ENCODE measurements at places on chromosomes 3 and 15.

DNA sequence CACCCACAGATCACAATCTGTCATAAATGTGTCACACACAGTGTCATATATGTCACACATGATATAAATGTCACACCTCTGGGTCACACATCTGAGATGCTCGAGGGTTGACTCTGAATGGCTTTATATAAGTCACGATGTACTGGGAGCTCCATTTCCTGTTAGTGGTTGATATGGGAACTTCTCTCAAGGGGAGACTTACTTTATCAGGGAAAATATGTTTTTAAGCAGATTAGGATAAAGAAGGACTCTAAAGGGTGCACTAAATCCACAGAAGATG, 83.9 kb upstream of the MEF2A start:
- no peak for DNase-seq

DNA sequence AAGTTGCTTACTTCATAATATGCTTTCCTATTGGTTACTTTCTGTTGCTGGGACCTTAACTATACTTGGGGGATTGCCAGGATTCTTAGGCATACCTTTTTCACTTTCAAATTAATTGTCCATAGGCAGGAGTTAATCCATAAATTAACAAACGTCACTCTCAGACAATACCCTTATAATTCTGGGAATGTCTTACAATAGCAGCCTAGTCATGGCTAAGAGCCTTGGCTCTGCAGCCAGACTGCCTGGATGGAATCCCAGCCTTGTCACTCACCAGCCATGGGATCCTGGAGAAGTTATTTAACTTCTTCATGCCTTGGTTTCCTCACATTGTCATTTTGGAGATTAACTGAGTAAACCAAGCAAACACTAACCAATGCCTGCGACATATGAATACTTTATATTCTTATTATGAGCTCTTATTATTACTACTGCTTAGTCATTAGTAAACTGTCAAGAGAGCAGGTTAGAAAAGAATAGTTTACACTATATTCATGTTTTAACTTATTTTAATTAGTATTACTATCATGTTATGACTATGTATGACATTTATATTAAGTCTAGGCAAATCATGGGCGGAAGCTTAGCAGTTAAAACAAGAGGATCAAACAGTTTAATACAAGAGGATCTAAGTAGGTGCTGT, 29.0 kb downstream of the GYG1 start:
- DNase-seq = peak; percentile 67

- DNase-seq = no peak
Observed at GRCh38 chr3:181998828-181999227, 287.1 kb downstream of the SOX2 start.

GRCh38 chr3:141164852-141165251, 66.8 kb upstream of the PXYLP1 start:
- no peak for DNase-seq

DNA sequence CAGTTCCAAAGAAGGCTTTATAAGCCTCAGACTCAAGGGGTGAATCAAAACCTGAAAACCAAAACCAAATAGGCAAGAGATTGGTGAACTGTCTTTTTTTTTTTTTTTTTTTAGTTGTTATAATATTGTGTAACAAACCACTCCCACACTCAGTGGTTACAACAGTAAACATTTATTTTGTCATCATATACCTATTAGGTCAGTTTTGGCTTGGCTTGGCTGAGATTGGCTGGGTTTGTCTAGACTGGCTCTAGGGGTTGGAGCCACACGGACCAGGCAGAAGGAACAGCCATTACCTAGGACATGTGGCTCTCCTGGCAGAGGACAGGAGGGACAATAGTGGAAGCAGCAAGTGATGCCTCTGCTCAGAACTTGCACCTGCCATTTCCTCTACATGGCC, 26.4 kb upstream of the RYR3 start:
- DNase-seq = peak; percentile 8

DNA sequence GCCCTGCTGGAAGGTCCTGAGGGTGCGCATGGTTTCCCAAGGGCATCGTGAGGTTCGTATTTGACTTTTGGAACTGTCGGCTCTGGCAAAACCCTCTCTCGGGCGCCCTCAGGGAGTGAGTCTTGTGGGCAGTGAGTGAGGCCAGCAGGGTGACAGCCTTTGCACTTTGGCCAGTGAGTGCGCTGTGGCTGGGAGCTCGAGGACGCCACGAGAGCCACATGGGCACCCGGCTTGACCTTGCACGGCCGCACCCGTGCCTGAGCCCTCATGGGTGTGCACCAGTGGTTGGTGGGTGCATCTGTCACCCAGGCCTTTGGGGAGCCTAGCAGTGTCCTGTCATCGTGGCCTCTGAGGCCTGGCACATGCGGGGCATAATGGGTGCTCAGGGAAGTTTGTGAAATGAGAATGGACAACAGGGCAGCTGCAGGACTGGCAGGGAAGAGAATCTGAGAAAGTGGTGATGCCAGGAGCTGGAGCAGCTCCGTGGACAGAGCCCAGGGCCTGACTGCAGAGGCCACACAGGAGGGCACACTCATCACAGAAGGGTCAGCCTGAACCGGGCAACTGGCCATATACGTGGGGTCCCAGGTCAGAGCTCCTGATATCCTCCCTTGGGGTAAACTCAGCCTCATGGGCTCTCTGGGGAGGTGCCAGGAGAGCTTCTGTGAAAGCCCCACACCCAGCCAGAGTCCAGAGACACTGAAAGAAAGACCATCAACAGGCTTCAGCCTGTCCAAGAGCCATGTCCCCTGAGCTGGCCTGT, 30.4 kb upstream of the SNRPA1 start:
- DNase-seq = no peak

DNA sequence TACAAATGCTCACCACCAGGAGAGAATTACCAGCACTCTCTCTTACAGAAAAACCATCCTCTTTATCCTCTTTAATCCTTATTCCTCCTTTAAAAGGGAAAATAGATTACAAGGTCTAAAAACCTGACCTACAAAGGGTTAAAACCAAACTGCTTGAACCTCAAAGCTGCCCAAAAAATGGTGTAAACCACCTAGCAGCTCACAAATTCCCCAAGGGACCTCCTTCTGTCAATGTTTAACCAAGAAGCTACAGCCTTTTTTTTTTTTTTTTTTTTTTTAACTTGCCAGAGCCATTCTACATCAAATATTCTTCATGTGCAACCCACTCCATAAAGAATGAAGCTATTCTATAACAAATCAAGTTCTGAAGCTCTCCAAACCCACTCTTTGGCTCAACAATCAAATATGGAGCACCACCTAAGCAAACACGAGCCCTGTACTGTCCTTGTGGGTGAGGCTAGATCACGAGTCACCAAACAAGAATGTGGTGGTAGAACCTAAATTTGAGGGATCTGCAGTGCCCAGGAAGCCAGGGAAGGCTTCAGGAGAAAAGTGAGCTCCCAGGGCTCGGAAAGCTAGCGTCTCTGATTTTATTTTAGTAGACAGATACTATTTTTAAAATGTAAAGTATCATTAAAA, 20.1 kb downstream of the OSBPL10 start:
- peak; percentile 31 for DNase-seq
